ENCODE measurements at places on chromosomes 2 and 18. TPM values are rescaled to one million over a fixed set of nuclear protein-coding genes. Genes with fewer than 3 reads are reported as not detected.

Gene SERPINB3
- not detected for total RNA-seq

Gene GRHL1
- 1.6 TPM for total RNA-seq

Gene ELP2
- 84.3 TPM for total RNA-seq

Gene NAT8
- not detected for total RNA-seq

Gene DSG4
- total RNA-seq = not detected
